NCI-H1417 treated with DMSO at 0.1 percent for 48 hours (cell line): ENCODE measurements at places on chromosomes 13 and 19.

GRCh38 chr13:97456047-97456446 lies 22.1 kb downstream of the RAP2A start:
- DNase-seq: no peak

GRCh38 chr13:29024783-29025182 lies 204.6 kb downstream of the MTUS2 start:
- DNase-seq: no peak

DNA sequence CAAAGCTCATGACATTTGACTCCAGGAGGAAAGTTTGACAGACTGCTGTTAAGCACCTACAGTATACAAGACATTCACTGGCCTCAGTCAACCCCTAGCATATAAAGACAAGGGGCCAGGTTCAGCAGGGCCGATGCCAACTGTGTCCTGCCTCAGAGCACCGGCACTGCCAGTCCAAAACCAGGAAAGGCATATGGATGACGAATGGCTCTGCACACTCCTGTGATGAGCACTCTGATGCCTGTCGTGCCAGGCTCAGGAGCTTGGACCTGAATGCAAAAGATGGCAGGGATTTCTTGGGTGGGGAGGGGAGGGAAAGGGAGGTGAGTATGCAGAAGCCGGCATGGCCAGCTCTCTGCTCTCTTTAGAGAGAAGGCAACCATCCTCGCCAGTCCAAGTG lies 38.9 kb downstream of the COL4A1 start:
- DNase-seq: no peak

GRCh38 chr19:3403489-3404323 lies 37.3 kb downstream of the NFIC start:
- no peak for DNase-seq

DNA sequence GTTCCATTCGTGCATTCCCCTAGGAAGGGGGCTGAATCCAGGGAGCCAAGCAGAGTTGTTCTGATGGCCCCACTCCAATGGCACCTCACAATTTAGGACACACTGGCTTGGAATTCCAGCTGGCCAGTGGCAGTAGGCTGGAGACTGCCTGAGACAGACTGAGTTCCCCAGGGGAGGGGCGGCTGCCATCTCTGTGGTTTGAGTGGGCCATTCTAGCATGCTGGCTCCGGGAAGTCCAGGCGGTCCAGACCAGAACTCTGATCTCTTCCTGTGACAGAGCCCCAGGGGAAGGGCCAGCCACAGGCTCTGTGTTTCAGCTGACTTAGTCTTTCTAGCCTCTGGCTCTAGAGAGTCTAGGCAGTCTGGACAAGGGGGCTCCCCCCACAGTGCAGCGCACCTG lies 29.5 kb upstream of the SLC7A1 start:
- DNase-seq: no peak

DNA sequence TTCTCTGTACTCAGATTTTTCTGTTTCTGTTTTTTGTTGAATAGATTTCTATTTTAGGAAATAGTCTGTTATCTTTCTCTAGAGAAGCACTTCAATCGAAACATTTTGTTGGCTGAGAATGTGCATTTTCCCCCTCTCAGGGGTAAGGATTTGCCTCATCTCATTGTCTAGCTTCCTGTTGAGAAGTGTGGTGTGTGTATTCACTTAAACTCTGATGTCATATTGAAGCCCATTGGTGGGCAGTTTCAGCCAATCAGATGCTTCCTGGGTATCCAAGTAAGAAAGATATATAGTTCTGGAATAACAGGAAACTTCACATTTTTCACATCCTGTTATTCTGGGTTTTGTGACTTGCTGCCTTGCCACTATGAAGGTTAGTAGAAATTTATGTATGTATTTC lies 87.6 kb downstream of the ARHGEF7 start:
- DNase-seq: no peak

DNA sequence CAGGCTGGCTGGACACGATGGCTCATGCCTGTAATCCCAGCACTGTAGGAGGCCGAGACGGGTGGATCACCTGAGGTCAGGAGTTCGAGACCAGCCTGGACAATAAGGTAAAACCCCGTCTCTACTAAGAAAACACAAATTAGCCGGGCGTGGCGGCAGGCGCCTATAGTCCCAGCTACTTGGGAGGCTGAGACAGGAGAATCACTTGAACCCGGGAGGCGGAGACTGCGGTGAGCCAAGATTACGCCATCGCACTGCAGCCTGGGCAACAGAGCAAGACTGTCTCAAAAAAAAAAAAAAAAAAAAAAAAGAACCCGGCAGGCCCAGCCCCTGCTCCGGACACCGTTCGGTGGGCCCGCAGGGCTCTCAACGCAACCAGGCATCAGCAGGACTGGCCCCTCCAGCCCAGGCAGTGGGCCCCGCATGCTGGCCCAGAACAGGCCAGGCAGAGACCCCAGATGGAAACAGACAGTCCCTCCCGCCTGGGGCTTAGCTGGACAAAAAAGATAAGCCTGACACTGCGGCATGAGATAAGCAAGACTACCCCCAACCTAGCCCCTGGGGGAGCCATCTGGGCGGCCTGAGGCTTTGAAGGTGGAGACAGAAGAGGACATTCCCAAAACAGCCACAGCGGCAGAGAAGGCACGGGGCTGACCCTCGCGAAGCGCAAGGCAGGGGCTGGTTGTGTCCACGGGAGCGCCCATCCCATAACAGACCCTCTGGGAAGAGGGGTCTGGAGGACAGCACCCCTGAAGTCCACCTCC lies 11.6 kb downstream of the REXO1 start:
- no peak for DNase-seq

- no peak for DNase-seq
Observed at GRCh38 chr13:65656740-65657329, 1573.3 kb downstream of the PCDH9 start.

- DNase-seq: no peak
Observed at GRCh38 chr19:39341129-39341718, 997 bp upstream of the SAMD4B start.

GRCh38 chr19:45828945-45829344 lies 13.8 kb upstream of the RSPH6A start:
- no peak for DNase-seq

- no peak for DNase-seq
Observed at GRCh38 chr13:106143392-106143791, 392.1 kb downstream of the EFNB2 start.

DNA sequence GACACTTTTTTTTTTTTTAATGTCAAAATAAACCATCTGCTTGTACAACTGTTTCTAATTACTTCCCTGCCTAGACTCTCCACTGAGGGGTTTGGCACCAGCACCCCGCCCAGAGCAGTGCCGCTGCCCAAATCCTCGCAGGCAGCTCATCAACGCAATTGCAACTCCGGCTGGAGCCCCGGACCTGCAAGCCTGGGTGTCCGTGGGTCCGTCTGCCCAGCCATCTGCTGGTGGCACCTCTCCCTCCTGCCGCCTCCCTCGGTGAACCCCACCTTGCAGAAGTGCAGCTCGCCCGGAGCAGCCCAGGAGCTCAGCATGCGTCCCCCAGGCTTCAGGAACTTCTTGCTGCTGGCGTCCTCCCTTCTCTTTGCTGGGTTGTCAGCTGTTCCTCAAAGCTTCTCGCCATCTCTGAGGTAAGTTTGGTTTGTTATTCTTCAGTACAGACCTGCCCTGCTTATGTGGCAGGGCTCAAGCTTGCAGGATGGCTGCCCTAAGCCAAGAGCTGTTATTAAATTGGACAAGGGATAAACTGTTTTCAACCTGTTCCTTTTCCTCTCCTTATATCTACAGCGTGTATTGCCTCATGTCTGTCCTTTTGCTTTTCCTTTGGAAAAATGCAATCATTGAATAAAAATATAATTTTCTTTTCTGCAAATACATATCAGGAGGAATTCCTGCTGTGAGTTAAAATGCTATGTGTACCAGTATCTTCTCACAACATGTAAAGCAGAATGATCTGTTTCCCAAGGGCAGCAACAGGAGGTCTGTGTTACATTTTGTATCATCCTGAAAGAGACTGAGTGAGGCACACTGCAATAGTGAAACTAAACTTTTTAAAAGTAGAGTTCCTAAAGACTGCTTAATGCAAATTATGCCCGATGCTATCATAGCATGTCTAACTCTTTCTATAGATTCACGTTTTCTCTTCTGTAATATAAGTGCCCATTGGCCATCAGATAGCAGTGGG lies at the start of gene ITGBL1:
ITGBL1 (plus strand) TSS at position 157 of the 967 bp plus-strand sequence; CDS start at position 316, 159 bp downstream.
- no peak for DNase-seq

DNA sequence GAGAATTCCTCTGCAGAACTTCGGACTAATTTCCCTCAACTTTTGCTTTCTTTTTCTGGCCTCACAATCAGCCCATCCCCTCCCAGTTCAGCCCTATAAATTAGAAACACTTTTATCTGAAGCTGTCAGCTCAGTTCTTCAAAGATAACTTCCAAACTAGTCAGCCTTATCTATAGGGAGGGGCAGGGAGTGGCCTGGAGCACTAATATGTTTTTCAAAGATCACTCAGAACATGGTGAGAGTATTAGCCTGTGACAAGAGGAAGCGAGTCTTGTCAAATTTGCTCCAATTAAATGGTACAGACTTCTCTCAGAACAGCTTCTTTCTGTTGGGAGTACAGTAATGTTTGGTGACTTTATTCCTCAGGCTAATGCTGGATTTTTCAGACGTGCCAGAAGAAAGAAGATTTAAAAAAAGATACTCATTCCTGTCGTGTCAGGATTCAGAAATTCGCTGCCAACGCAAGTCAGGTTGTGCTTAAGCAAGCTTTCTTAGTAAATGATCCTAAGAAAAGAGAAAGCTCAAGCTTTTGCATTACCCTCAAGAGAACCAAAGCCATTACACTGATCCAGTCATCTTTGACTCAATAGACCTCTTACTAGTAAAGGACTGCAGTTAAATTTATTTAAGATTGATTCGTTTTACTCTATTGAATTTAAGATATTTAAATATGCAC lies 1033.6 kb downstream of the SLITRK5 start:
- DNase-seq: no peak

DNA sequence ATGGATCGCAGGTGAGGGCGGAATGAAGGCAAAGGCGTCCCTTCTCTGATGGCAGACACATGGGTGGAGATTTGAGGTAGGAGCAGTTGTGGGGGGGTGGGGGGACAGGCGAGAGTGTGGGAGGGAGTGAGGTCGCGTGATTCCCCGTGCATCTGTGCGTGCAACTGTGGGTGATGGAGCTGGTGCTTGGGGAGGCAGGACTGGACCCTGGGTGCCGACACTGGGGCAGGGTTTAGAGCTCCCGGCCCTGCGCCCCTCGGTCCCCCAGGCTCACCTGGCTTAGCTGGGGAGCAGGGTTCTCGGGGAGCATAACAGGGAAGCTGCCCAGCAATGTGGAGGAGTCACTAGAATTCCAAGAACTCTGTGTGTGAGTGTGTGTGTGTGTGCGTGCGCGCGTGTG lies 3.4 kb downstream of the TMPRSS9 start:
- DNase-seq: no peak

GRCh38 chr13:28412981-28413380 lies 81.9 kb downstream of the FLT1 start:
- DNase-seq: no peak

GRCh38 chr13:93230261-93230855 lies 3.8 kb downstream of the GPC6 start:
- no peak for DNase-seq

DNA sequence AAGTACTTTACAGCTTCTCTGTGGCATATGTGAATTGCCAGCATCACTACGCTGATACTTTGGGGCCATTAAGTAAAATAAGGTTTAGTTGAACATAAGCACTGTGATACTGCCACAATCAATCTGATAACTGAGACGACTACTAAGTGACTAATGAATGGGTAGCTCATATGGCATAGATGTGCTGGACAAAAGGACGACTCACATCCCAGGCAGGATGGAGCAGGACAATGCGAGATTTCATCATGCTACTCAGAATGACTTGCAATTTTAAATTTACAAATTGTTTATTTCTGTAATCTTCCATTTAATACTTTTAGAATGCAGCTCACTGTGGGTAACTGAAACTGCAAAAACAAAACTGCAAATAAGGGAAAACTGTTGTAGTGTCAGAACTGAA lies 13.6 kb downstream of the CCDC122 start:
- no peak for DNase-seq

DNA sequence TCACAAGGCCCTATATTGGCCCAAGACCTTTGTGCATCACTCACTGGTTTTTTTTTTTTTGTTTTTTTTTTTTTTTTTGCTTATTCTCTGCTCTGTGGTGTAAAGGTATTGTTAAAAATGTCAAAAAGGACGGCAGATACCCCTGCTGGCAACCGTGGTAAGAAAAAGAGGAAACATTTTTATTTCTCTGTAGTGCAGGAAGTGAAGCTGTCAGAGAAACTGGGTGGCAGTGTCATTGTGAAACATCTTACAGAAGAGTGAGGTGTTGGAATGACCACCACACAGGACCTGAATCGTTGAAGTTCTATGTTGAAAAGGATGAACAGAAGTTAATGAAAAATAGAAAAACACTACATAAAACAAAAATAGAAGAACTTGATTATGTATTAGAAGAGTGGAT lies 346.4 kb downstream of the FGF9 start:
- DNase-seq: no peak

DNA sequence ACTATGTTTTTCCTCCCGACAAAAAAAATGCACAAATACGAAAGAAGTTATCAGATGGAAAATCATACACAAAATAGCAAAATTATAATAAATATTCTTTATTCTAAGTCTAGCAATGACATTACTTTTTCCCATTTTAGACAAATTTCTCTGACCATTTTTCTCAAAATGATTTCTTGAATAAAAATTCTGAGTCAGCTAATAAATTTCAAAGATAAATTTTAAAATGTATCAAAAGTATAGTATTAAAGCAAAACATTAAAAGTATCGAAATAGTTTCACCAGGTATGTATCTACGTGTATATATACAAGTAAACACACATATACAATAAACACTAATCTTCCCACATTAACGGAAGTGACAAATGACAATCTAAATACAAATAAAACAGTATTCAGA lies 8.9 kb downstream of the ZC3H13 start:
- DNase-seq: no peak

DNA sequence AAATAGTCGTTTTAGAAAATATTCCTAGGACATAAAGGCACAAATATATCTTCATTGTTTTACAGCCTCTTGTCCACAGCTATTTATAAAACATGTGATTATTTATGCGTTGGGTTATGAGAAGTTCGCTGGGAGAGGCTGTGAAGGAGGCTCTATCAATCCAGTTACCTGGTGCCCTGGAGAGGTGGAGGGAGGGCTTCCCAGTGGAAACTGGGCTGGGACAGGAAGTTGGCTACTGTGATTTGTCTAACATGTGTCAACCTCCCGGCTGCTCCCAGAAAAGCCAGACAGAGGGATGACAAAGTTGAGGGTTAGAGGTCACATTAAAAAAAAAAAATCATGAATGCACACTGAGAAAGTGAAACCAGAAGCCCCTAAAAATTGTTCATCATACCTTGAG lies 346.5 kb downstream of the ZNF536 start:
- DNase-seq: no peak

DNA sequence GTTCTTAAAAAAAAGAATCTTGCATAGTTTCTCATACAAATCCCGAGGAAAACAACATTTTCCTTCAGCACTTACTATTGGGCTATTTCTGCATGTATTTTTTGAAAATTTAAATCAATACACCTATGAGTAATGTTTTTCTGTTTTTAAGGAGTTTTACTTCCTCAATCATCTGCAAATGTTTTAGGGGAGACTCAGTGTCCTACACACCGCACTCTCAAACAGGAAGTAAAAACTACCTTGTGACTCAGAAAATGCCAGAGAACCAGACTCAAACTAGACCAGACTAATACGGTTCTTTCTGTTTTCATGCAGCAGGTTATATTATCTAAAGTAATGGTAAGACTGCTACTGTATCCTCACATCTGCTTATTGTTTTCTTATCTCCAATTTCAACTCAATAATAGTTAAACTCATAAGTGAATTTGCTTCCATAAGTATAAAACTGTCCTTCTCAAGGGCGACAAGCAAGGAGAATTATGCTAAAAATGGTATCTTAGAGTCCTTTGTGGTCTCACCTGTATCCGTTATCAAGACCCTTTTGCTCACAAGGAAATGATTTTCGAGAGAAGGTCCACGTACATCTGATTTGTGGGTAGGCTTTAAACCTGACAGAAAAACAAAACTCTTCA lies 52.5 kb downstream of the FLT3 start:
- no peak for DNase-seq
